ENCODE measurements at places on chromosomes 12 and 14.

- DNase-seq: no peak
Observed at GRCh38 chr12:115335594-115335993, 651.6 kb upstream of the TBX3 start.

DNA sequence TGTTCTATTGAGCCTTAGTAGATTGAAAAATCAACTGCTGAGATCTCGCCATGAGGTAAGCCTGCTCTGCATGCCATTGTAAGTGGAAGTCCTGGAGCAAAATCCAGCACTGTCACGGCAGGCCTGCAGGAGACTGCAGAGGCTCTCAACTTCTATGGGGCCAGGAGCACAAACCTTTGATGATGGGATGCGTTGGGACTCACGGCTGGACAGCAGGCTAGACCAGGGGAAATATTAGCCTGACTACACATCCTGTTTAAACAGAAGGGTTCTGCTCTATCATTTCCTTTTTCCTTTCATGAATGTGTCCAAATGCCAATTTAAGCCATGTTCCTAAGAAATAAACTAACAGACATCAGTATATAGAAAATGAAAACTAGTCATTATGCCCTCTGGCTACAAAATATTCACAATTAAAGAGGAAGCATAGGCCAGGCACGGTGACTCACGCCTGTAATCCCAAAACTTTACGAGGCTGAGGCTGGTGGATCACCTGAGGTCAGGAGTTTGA, 33.9 kb upstream of the RASSF8 start:
- DNase-seq: no peak

DNA sequence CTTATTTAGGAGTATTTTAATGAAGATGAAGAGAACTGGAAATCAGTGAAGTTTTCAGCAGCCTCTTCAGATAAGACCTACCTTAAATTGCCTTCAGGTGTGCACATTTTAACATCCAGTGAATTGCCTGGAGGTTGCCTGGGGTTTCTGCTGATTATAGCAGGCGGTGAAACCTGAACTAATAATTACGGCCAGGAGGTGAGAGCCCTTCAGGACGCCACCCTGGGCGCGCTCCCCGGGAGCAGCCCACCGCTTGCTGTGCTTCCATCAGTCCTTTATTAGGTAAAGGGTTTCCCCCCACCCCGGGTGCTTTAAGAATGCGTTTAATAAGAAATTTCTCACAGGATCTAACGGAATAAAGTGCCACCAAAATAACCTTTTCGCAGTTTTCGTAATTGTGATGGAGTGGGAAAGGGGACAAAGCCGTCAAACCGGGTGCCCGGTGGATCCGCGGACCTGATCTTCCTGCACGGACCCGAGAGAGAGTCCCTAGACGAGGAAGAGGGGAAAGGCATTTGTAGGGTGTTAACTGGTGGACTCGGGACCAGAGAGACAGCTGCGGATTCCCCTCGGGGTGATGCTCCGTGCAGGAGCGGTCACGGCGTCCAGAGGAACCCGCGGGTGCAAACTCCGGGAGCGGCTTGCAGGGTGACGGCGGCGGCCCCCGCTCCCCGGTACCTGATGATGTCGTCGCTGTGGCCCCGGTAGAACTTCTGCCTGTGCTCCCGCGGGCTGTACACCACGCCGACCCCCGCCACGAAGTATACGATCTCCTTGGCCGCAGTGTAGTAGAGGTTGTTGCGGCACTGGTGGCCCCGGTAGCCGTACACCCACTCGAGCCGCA, 902 bp downstream of the EML5 start:
- DNase-seq: no peak

DNA sequence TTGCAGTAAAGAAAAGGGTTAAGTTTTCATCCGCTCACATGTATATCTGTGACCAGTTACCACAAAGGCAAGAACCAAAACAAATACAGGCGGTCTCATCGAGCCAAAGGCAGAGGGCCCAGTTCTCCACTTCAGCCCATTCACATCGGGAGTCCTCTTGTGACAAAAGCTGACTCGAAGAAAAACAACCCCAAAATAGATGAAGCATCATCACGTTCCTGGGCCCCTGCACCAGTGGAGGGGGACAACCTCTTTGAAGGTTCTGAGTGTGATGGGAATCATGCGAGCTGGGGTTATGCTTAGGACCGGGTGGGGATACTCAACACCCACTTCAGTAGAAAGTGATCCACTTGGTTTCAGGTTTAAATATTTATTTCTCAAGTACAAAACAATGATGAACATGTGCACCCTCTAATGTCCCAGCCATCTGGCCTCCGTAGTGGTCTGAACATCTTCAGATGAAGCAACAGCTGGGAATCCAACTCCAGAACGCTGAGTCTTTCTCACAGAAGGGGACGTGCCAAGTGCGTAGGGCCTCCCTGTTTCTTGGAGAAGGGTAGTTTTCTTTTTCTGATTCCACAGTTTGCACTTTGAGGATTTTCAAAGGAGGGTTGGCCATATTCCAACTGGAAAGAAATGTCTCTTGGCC, 8.4 kb downstream of the GSC start:
- DNase-seq: no peak

DNA sequence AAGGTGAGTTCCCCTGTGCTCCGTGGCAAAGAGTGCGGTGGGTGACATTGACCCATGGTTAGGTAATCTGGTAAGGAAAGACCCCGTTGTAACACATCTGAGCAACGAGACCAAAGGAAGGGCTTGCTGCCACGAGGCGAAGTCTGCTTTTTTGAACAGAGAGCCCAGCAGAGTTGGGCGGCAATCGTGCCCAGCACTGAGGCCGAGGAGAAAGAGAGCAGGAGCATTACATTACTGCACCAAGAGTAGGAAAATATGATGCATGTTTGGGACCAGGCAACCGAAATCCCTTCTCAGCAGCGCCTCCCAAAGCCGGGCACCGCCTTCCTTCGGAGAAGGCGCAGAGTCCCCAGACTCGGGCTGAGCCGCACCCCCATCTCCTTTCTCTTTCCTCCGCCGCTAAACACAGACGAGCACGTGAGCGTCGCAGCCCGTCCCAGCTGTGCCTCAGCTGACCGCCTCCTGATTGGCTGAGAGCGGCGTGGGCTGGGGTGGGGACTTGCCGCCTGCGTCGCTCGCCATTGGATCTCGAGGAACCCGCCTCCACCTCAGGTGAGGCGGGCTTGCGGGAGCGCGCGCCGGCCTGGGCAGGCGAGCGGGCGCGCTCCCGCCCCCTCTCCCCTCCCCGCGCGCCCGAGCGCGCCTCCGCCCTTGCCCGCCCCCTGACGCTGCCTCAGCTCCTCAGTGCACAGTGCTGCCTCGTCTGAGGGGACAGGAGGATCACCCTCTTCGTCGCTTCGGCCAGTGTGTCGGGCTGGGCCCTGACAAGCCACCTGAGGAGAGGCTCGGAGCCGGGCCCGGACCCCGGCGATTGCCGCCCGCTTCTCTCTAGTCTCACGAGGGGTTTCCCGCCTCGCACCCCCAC, at the start of gene HIF1A:
Gene HIF1A, plus strand, starts transcription at position 684 of the 865 bp plus-strand sequence. CDS start 292 bp downstream, outside the sequence.
- DNase-seq: peak; percentile 95

Measured in activated CD8-positive, alpha-beta memory T cell treated with anti-CD3 and anti-CD28 coated beads, Interleukin-2, amount 50 U/mL, for 4 hours (primary cell).